NCI-H82 (cell line): ENCODE measurements at places on chromosomes 16 and 17.

GRCh38 chr17:31757097-31757496, 101.9 kb downstream of the COPRS start:
- no peak for DNase-seq

DNA sequence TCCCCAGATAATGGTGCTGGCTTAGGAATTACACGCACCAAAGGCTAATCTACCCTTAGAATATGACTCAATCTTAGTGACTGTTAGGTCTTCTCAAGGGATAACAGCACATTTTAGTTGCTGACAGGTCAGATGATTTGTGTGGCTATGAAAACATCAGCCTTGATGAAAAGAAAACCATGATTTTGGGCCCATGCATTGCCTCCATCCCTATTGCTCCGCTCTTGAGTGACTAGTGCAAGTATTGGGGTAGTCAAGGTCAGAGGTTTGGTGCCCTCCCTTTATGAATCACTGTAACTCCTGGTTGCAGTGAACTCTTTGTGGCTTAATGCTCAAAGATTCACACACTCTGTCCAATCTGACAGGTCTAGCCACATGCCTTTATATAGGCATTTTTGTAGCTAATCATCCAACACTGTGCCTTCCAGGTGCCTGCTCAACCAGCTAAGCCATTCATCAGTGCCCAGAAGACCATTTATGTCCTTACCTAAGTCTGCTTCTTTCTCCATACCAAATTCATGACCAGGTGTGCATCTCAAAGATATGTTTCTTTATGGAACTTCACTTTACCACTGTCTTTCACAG, 251.6 kb downstream of the KCNJ2 start:
- no peak for DNase-seq

DNA sequence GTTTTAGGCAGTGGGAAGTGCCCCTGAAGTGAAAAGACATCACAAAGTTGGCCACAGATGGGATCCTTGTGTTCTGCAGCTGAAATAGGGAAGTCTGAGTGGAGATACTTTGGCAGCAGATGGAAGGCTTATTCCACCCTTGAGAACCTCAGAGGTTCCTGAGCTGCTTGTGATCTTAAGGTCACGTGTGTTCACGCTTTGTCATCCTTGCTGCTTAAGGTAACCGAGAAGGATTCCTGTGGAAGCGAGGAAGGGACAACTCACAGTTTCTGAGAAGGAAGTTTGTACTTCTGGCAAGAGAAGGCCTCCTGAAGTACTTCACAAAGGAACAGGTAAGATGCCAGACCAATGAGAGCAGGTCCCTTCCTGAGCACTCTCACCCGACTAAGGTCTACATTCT, 12.2 kb downstream of the ADAP2 start:
- DNase-seq: peak; percentile 31

DNA sequence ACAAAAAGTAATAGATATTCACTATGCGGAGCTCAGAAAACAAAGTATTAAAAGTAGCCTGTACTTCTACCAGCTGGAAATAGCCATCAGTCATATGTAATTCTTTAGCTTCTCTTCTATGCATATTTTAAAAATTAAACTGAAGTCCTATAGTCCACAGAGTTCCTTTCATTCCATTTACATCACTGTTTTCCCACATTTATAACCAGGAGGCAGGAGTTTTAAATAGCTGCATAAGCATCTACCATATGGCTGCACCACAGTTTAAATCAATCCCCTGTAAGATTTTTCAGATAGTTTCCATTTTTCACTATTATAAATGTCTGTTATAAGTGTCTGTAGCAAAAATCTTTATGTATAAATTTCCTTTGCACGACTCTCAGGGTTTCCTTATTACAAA, 45.1 kb downstream of the ZFHX3 start:
- no peak for DNase-seq

GRCh38 chr16:29804020-29804419, 2.3 kb upstream of the MAZ start:
- peak; percentile 27 for DNase-seq

DNA sequence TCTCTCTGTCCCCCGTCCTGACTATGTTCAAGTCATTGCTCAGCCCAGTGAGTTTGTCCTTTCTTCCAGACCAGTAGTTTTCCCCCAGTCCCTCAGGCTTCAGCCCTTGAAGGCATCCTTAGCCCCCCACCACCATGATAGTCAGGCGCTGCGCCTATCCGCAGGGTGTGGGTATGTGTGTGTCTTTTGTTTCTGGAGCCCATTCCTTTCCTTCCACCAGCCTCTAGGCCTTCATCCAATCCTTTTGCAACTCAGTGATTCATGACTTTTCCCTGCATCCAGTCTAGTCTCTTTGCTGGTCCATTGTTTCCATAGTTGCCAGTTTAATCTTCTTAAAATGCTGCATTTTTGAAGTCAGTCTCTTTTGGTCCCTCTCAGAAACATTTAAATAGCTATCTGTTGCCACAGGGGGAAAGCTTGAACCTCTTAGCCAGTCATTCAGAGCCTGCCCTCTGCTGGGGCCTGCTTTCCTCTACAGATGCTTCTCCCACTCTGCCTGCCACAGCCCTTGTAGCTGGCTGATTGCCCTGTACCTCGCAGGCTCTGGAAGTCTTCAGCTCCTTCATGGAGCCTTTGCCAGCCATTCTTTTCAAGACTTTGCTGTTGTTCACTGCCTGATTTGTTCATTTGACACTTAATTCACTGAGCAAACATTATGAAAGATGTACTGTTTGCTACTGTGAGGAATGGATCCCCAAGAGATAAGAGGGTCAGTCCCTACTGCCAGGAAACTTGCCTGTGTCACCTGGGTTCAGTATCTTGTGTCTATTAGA, 55.9 kb upstream of the ADCY7 start:
- peak; percentile 74 for DNase-seq

DNA sequence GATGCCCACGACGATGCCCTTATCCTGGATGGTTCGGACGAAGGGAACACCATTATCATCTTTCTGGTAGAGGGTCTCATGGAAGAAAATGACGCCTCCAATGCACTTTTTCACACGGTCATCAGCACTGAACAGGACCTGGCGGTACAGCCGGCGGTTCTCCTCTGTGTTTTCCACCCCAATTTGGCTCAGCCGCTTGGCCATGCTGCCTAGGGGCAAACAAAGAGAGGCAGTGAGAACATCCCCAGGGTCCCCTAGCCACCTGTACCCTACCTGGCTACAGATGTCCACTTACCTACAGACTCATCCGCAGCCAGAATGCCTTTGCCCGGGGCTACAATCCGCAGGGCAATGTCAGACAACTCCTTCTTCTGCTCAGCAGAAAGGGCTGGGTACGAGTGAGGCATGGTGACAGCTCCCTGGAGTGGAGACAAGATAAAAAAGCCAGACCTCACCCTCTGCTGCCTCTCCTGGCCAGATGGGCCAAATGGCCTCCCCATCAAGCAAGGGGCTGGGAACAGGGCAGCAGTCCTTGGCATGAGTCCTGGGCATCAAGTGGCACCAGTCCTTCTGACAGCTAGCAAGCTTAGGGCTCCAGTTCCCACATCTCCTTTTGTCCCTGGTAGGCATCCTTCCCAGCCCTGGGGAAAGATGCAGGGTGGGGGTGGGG, 1.4 kb downstream of the ALDOC start:
- peak; percentile 28 for DNase-seq

DNA sequence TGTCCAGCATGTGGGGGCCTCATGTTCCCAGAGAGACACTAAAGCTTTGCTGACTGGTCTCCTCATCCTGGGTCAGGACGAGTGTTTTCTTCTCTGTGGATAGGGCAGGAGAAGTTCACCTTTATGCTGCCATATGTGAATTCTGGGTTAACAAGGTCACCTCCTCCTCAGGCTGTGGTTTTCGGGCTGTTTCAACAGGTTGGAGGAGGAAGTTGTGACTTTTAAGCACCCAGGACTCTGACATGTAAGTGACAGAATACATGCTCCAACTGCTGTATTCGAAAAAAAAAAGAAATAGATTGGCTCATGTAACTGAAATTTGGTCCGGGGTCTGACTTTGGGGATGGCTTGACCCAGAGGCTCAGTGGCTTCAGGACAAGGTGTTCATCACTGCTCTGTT, 54.2 kb downstream of the SNX20 start:
- no peak for DNase-seq

DNA sequence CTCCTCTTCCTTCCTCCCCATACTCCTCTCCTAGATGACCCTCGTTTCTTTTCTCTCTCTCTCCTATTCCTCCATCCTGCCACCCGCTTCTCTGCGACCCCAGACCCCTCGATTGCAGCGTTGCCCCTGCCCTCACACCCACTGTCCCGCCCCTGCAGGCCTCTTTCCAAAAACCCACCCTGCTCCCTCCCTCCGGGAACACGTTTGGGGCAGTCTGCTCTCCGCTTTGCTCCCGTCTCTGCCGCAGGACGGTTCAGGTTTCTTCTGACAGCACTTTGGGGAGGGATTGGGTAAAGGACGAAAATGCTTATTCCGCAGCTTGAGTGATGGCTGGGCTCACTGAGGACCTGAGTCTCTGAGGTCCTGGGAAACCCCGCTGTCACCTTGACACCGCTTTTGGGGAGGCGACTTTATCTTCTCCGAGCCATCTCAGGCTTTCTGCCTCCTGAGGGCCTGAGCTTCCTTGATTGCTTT, 690 bp downstream of the NDE1 start:
- peak; percentile 29 for DNase-seq

- peak; percentile 83 for DNase-seq
These were observed 2.4 kb upstream of the USP36 start for GRCh38 chr17:78842881-78843565.
